ENCODE measurements at places on chromosomes 5 and 9.

DNA sequence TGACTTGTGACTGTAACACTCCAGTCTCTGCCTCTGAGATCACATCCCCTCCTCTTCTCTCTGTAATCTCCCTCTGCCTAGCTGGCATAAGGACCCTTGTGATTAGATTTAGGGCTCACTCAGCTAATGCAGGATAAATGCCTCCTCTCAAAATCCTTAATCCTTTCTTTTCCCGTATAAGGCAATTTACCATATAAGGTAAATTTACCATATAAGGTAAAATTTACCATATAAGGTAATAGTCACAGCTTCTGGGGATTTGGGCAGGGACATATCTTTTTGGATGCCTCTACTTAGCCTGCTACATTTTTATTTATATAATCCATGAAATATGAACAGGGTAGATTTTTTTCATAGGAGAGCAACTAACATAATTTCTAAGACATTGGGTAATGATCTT, 318.0 kb upstream of the PUM3 start:
- DNase-seq, result no peak

DNA sequence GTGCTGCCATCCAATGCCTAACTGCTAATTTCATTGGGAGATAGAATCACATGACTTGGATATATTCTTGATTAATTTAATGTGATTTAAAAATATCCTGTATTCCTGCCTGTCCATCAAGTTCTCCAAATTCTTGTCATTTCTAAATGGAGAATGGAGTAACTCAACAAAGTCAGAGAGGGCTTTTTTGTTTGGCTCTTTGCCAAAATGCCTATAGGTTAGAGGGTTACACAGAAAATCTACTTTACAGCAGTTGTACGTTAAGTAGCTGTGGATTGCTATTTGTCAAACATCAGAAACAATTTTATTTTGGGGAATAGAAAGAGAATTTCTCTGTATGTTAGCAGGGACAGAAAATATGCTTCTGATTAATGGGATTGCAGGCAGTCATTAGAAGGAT, 5.9 kb downstream of the PIK3R1 start:
- no peak for DNase-seq

- DNase-seq, result no peak
Measured at GRCh38 chr5:138884554-138884953, 9.4 kb upstream of the LRRTM2 start.

GRCh38 chr9:18622186-18622836, 148.4 kb downstream of the ADAMTSL1 start:
- DNase-seq, result no peak

- DNase-seq, result no peak
Measured at GRCh38 chr5:14064841-14065240, 78.3 kb upstream of the TRIO start.

DNA sequence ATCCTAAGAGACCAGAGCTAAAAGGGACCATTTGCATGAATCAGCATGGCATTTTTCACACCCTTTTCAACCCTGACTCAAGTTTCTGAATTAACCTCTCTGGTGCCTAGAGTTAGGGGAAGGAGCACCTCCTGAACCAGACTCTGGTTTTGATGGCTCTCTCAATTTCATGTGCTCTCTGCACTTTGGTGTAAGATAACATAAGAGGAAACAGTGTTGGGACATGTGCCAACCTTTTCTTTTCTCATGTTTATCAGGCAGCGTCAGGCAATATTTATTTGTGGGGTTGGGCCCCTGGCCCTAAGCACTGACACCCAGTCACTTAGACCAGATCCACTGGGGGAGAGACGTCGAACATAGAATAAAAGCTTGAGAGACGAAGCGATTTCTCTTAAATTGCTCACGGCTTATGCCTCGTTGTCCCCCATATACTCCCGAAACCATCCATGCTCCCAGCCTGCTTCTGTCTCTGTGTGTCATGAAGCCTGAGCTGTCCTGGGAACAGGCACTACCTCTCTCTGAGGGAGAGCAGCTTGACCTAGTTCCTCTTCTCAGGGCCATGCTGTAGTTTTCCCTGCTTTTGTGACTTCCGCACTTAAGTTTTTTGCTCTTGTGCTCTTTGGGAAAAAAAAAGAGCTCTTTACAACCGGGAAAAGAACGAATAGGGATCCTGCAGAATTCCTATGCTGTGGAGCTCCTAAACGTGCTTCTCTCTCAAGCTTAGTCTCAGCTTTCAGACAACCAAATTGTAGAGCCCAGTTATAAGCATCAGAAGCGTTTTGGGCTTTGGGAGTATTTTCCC, 195.7 kb downstream of the NR3C1 start:
- no peak for DNase-seq

DNA sequence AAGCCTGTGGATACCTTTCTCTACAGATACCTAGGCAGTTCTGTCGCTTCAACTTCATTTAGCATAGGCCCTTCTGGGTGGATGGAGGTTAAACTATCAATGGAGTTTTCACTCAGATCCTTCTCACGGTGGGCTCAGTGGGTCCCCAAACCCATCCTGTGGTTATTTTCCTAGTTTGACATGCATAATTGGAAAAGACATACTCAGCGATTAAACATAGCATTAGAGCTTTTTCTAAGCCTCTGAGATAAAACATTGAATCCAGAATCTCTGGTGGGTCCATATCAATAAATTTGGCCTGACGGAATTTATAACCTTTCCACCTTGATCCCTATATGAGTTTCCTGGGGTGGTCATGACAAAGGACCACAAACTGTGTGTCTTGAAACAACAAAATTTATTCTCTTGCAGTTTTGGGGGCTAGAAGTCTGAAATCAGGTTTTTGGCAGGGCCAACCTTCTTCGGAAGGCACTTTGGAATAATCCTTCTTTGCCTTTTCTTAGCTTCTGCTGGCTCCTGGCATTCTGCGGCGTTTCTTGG, 1.7 kb upstream of the OTULIN start:
- no peak for DNase-seq

GRCh38 chr5:31470608-31471007, 61.3 kb downstream of the DROSHA start:
- DNase-seq, result no peak

- no peak for DNase-seq
Measured at GRCh38 chr5:51378448-51379330, 4.6 kb upstream of the ISL1 start.

DNA sequence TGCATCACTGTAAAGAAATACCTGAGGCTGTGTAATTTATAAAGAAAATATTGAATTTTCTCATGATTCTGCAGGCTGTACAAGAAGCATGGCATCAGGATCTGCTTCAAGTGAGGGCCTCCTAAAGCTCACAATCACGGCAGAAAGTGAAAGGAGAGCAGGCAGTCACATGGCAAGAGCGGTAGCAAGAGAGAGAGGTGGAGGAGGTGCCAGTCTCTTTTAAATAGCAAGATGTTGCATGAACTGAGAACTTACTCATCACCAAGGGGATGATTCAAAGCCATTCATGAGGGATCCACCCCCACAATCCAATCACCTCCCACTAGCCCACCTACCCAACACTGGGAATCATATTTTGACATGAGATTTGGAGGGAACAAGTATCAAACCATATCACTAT, 184.5 kb upstream of the PAPPA start:
- no peak for DNase-seq

DNA sequence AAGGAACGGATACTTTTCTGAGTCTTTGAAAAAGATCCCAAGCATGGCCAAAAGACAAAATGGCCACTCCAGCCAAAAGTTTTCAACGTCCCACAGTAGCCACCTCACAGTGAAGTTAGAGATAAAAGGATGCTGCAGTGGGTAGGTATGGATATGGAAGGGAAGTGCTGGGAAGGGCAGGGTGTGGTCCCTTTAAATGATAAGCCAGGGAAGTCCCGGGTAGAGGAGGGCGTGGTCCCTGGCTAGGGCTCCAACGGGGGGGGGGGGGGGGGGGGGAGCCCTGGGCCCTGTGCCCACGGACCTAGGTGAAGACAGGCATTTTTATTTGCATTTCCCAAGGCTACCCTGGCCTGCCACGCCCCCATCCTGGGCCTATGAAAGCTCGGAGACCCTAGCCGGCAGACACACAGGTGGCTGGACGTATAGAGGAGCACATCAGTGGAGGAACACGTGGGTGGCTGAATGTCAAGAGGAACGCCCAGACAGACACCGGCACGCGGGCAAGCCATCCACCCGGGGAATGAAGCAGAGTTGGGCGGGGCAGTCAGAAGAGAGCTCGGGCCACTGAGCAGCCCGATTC, 306.7 kb downstream of the NFIB start:
- no peak for DNase-seq

DNA sequence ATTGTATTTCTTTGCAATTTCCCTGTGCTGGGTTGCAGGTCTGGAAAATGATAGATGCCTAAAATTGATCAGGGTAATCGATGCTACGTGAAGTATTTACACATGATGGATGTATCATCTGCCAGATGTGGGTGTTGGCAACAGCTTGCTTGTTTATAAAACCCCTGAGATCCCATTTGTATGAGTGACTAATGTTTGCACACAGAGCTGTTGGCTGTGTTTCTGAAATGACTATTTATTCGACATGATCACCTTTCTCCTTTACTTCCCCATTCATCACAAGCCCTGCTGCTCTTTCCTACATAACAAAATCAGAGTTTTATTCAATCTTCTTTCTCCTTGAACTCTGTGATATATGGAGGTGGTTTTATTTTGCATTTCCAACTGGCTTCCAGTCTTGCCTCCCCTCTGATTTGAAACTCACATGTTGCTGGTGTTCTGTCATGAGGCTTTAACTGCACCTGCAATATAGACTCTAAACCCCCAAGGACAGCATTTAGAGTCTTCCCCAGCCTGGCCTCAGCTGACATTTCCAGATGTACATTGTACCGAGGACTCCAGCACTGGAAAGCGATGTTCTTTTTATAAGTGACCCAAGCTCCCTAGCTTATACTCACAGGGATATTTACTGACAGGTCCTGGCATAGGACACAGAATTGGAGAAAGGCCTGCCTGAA, 50.7 kb upstream of the SHB start:
- DNase-seq, result no peak

GRCh38 chr9:38652044-38652443, 31.6 kb upstream of the ANKRD18A start:
- no peak for DNase-seq

DNA sequence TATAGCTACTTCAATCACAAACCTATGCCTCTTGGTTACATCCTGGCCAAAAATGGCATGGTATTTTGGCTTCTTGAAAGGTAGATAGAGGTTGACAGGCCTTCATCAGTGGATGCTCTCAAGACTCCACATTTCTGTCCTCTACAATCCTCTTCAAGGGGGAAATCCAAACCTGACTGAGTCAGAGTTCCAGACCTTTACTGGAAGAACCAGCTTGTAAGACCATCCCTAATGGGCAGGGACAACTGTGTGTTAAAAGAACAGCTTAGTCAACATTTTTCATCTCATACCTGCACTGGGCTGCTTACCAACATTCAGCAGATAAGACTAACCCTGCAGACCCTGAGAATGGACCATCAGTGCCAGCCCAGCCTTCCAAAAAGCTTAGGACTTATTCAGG, 155.7 kb downstream of the CDK5RAP2 start:
- DNase-seq, result no peak

GRCh38 chr5:127871503-127872153, 168.4 kb downstream of the CCDC192 start:
- no peak for DNase-seq

DNA sequence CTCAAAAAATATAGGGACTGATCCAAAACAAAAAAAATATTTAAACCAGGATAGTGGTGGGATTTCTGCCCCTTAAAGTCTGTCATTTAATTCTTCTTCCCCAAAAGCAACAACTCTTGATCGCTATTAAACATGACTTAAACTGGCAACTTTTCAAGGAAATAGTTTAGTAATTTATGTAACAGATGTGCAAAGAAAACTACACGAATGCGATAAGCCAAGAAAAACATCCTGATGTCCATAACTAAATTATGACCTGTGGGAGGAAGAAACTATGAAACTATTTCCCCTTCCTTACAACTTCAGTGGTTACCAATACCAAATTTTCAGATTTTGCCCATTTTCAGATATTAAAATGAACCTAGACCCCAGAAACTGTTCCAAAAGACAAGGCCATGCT, 31.5 kb downstream of the CLINT1 start:
- DNase-seq, result no peak
